ENCODE measurements at places on chromosomes 13 and 19.

- DNase-seq: no peak
Measured at GRCh38 chr19:12784394-12784870, 6.9 kb upstream of the JUNB start.

DNA sequence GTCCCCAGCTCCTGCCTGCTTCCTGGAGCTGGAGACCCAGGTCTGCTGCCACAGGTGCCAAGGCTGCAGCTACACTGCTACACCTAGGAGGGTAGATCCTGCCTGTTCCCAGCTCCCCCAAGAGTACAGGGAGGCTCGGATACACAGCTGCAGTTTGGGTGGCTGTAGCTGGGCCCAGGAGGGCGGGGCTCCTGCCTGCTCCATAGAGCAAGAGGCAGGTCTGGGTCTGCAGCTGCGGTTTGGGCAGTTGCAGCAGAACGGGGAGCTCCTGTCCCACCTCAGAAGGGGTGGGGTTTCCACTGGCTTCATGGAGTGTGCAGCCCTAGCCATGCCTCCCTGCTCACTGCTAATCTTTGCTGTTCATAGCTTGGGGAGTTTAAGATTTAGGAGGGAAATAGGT lies 199.0 kb downstream of the NUFIP1 start:
- no peak for DNase-seq

DNA sequence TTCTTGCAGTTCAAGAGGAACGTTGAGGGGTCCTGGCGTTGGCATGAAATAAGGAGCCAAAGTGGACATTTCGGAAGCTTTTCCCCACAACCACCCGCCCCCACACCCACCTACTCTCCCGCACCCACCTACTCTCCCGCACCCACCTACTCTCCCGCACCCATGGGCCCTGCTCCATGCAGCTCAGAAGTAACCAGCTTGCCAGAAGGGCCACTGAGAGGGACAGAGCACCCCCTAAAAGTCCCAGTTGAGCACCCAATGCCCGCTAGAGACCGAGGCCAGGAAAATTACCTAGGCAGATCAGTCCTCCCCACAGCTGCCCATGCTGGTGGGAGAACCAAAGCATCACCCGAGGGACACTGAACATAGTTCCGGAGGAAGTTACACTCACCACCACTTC lies 11.8 kb downstream of the VSTM2B start:
- DNase-seq: no peak

GRCh38 chr19:17686023-17686521 lies 2.1 kb downstream of the UNC13A start:
- no peak for DNase-seq
